ENCODE measurements at places on chromosomes 4 and X. TPM values are rescaled to one million over a fixed set of nuclear protein-coding genes. Genes with fewer than 3 reads are reported as not detected.

DNA sequence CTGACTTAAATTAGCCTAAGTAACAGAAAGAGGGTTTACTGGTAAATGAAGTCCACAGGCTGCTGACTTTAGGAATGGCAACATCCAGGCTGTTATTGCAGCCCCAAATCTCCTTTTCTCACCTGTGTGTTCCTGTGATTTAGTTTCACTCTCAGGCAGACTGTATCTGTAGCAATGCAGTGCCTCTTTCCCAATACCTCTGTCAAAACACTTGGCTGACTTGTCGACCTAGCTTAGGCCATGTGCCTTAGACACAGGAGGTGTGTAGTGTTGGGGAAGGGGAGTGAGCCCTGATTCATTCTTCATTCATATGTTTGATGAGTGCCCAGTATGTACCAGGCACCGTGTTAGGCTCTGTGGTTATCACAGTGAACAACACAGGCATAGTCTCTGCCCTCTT lies 46.9 kb downstream of the JADE3 start:
- no peak for DNase-seq

DNA sequence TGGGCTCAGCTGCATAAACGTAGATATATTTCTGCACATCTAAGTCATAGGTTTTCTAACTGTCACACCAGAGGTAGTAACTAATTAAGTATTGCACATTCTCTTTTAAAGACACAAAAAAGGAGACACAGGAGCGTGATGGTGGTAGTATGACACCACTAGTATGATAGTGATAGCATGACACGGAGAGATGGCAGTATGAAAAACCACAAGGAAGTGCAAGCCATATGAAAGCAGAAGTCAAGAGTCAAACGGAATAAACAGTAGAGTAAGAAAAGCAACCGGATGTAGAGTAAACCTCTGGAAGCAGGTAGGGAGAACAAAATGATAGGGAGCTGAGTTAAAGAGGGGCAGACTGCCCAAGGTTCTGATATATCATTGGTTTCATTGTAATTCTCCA lies 382.2 kb upstream of the INTU start:
- no peak for DNase-seq

DNA sequence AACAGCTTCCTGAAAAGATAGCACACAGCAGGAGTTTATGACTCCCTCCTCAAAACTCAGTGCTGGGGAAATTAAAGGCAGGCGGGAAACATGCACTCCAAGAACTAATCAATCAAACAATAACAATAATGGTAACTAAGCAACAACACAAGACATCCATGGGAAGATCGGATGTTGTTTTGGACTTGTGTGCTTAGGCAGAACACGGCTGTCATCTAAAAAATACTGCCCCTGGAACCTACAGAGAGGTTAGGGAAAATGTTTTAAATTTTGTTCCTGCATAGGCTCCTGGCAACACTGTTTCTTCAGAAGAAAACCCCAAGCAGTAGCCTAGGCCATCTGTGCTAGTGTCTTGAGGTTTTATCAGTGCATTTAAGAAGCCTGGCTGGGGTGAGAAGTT lies 1378.2 kb downstream of the STIM2 start:
- no peak for DNase-seq

GRCh38 chr4:135508006-135508714 lies 1306.6 kb upstream of the PABPC4L start:
- no peak for DNase-seq

GRCh38 chrX:32533848-32534247 lies 677.5 kb downstream of the DMD start:
- no peak for DNase-seq

DNA sequence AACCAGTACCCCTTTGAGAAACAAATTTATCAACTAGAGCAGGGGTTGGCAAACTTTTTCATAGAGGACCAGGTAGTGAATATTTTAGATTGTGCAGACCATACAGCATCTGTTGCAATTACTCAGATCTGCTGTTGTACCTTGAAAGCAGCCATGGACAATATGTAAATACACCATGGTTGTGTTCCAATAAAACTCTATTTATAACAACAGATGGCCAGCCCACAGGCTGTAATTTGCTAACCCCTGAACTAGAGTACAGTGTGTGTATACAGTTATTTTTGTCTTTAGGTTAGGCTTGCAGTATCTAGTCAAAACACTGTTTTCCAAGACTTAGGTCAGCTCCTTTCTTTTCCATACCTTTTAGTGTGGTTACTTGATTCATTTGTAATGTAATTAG lies 54.4 kb downstream of the PHKA1 start:
- no peak for DNase-seq

- no peak for DNase-seq
These were observed 223.9 kb upstream of the ANKRD50 start for GRCh38 chr4:124936427-124936826.

DNA sequence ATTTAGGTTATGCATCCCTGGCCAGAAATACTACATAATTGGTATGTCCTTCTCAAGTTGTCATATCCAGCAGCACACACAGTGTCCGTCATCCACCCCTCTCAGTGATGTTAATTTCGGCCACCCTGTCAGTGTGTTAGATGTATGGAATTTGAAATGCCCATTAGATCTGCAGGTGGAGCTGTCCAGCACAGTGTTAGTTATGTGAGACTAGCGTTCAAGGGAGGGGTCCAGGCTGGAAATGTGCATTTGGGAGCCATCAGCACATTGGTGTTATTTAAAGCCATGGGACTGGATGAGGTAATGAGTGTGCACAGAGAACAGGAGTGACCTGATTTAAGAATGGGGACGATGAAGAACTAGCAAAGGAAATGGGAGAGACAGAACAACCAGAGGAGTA lies 22.4 kb downstream of the ANAPC4 start:
- no peak for DNase-seq

GRCh38 chrX:9980401-9980800 lies 13.2 kb downstream of the CLDN34 start:
- DNase-seq = no peak

GRCh38 chrX:45360571-45360970 lies 159.9 kb upstream of the DIPK2B start:
- DNase-seq = no peak

GRCh38 chr4:117225471-117225870 lies 140.1 kb upstream of the TRAM1L1 start:
- DNase-seq = no peak

DNA sequence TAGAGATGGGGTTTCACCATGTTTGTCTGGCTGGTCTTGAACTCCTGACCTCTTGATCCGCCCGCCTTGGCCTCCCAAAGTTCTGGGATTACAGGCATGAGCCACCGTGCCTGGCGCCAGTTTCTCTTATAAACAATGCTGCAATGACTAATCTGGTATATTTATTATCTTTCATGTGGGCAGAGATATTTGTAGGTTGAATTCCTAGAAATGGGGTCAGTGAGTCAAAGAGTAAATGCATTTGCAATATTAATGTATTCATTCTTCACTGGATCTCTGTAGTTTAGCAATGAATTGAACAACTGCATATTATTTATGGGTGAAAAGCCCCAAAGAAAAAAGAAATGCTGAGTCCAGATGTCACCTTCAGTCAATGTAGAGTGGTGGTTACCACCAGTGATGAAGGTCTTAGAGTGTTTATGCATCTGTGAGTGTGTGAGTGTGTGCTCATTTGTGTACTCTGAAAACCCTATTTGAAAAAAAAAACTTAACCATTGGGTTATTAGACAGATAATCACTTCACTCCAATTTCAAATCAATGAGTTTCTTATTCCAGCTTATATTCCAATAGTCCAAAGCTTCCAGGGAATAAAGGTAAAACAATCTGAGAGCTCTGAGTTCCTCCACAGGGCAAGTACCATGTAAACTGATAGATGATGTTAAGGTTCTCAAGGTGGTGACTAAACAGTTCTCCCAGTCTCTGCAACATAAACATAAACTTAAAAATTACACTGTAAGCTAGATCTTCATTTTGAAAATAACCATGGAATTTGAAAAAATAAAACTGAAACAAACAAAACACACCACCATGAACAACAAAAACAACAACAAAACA lies 22.6 kb upstream of the CD38 start:
- no peak for DNase-seq

GRCh38 chrX:109343671-109344070 lies 138.2 kb downstream of the GUCY2F start:
- no peak for DNase-seq

- no peak for DNase-seq
These were observed at the start of gene TEX13D for GRCh38 chrX:124332481-124333424. Gene TEX13D, plus strand, starts transcription at chrX:124332660. Its CDS starts 258 bp downstream, at chrX:124332918.

GRCh38 chrX:124010157-124010556 lies 48.7 kb downstream of the STAG2 start:
- DNase-seq = no peak

Gene TMEM144
- total RNA-seq = 11.8 TPM

Gene AKAP14
- total RNA-seq = not detected

Gene NDP
- total RNA-seq = 1.5 TPM

Gene NLGN4X
- not detected for total RNA-seq

Gene UGT2B15
- 0.98 TPM for total RNA-seq

Gene MAGEA2
- not detected for total RNA-seq

Gene TMEM156
- total RNA-seq = 10.4 TPM

Gene CCDC158
- total RNA-seq = not detected

Gene SLC2A9
- 1.8 TPM for total RNA-seq

Gene UNC5C
- not detected for total RNA-seq

Gene SOD3
- total RNA-seq = 33.7 TPM

All from Calu3 (cell line).